ENCODE measurements at places on chromosomes 13 and 19.

DNA sequence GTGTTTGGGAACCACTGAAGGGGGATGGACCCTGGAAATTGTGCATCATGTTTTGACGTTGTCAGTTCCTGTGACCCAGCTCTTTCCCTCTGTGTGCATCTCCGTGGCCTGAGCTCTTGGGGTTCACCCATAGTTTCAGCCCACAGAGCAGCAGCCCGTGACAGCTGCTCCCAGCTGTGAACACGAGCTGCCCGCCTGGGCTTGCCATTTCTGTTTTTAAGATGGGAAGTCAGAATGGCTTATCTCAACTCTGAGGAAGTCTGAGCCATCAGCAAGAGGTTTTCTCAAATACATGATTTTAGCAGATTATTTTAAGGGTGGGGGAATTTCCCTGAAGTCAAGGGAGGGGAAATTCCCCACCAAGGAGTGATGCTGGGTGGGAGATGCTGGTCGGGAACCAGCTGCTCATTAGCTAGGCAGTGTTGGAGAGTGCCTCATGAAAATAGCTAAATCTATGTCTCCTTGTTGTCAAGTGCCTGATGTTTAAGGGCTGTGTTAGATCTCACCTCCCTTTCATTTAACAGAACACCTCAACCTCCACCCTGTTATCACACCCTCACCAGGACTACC is 34.8 kb upstream of the C1QTNF9 start:
- DNase-seq: no peak

- no peak for DNase-seq
Observed at GRCh38 chr19:5035105-5035761, 66.3 kb downstream of the KDM4B start.

DNA sequence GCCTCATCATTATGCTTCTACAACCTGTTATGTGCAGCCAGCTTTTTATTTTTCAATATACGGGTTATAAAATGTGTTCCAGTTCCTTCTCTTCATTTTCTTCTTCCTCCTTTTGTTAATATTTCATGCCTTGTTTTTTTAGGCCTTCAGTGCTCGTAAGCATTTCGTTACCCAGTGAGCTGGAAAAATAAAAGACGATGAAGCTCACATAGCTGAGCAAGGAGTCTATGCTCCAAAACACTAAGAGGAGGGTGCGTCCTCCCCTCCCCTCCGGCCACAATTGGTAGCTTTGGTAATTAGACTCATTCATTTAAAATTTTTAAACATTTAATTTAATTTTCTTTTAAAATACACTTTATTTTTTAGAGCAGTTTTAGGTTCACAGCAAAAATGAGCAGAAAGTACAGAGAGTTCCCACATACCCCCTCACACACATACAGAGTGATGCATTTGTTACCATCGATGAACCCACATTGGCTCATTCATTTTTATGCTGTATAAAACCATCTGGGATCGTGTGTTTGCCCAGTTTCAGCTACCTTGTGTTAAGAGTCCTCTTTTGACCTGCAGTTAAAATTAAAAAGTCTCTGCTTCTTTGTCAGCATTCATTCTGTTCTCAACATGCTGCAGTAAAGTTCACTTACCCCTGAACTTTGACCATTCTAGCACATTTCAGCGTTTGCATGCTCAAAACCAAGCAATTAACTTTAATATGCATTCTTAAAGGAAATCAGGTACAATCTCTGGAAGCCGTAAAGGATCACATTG is 223.9 kb downstream of the LACC1 start:
- DNase-seq: no peak

GRCh38 chr13:53206455-53206854 is 177.8 kb downstream of the OLFM4 start:
- DNase-seq: peak; percentile 13

DNA sequence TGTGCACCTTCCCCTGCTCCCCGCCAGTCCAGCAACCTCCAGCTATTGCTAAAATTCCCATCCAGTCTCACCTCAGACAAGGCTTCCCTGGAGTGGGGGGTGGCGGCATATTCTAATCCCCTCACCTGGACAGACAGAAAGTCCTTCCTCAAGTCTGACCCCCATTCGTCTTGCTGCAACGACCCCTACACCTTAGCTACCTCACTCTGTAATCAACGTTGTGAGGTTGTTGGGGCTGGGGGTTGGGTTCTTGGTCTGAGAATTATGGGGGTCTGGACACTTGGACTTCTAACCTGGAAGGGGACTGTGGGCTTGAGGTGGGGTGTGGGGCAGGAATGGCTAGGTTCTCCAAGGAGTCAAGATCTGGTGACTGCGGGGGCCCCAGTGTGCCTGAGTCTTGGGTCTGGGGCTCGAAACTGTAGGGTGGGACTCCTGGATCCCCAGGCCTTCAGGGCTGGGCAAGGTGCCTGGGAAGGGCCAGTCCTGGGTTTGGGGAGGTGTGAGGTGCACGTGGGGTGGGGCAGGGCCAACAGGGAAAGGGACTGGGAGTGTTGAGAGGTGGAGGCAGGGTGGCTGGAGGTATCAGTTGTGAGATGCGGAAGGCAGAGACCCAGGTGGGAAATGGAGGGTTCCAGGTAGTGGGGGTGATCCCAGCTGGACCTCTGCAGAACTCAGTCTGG is 1.3 kb downstream of the FOXA3 start:
- no peak for DNase-seq

DNA sequence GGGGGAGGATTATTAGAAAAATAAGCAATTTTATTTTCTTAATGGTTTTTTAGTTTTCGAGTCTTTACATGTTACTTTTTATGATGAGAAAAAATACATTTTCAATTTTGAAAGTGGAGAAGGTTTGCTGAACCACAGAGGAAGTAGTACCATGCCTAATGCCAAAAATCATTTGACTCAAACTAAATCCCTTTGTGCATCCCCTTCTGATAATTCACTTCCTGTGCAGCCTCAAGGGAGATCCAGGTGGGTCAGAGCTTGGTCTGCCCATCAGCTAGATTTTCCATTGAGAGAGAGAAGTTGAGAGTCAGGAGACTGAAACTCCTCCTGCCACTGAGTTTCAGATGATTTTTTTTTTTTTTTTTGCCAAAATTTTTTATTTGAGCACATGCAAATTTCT is 571.7 kb downstream of the LIG4 start:
- DNase-seq: peak; percentile 39

GRCh38 chr19:17555929-17556813 is 722 bp downstream of the COLGALT1 start:
- DNase-seq: no peak

DNA sequence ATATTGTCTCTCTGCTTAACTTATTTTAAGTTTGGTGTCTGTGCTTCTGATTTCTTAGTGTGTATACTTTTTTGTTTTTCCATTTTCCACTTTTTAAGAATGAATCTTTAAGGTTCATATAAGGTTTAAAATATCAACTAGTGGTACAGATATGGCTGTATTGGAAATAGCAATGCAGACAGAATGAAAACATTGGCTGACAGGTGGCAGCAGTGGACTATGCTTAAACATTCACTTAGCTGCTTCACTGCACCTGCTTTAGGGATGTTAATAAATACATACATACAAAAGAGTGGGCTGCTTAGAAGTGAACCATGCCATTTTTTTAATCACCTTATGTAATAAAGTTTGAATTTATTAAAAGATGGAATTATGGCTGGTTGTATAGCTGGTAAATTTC is 27.3 kb downstream of the TM9SF2 start:
- peak; percentile 3 for DNase-seq

GRCh38 chr19:44939668-44940067 is 2.4 kb upstream of the APOC4 start:
- no peak for DNase-seq

- DNase-seq: no peak
Observed at GRCh38 chr19:5035793-5036697, 67.1 kb downstream of the KDM4B start.

- no peak for DNase-seq
Observed at GRCh38 chr13:98520674-98521449, 56.0 kb downstream of the STK24 start.

- DNase-seq: no peak
Observed at GRCh38 chr13:44078806-44079376, 199.2 kb downstream of the LACC1 start.

GRCh38 chr13:107832500-107833100 is 382.7 kb downstream of the LIG4 start:
- no peak for DNase-seq

DNA sequence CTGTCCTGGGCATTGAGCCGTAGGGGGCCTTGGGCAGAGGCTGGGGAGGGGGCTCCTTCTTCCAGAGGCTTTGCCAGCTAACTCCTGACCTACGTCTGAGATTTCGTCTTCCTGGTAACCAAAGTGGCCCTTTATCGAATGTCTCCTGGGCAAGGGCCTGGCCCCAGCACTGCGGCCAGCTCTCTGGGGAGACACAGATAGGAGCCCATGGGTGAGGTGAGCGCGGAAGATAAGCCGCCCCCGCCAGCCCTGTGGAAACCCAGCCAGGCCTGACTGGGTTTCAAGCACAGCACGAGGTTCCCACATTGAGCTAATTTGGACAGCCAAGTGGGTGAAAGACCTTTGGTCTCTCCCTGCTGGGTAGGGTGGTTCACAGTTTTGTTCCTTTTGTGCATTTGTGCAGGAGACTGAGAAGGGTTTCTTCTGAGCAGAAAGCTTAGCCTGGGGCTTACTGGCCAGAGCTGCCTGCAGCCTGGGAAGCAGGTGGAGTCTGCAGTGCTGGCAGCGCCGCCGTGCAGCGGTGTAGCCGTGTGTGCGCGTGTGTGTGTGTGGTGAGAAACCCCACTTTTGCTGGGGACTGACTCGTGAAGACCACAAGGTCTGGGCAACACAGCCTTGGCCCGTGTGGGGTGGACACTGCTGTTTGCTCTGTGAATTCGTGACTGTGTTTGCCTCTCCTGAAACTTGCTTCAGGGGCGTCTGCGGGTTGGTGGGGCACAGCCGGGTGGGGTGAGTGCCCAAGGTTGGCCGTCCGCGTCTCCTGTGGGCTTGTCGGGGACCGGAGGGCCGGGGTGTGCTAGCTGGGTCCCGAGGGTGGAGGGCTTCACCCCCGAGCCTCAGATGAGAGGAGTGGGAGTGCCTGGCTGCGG is 2.5 kb downstream of the BSG start:
- DNase-seq: no peak

DNA sequence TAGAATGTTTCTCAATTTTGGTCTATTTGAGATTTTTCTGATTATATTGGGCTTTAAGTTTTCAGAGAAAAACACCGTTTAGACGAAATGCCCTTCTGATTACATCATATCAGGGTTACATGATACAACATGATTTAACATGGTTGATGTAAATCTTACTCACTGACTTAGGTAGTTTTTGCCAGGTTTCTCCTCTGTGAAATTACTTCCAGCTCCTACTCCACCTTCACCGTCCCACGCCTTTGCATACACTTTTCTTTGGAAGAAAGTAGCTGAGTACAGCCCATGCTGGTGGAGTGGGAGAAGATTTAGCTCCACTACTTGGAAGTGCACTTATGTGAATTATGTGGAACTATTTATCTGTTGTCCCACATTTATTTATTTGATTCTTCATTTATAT is 433.2 kb upstream of the KLHL1 start:
- DNase-seq: no peak

- no peak for DNase-seq
Observed at GRCh38 chr13:46265292-46265691, 53.6 kb downstream of the LRRC63 start.
